ENCODE measurements at places on chromosomes 3 and 15.

DNA sequence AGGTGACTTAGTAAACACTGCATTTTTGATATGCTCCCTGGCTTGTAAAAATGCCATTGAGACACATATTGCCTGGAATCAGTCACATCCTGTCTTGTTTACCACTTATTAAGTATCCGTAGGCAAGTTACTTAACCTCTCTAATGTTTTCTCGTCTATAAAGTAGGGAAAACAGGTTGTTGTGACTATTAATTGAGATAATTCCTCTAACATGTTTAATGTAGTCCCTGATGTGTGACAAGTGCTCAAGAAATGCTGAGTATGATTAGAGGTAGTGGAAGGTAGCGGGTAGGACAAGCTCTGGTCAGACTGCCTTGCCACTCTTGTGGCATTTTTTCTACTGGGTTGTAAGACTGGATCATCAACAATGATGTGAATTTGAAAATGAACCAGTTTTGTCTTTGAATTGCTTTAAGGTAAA, 54.1 kb downstream of the NFKBIZ start:
- no peaks in the 10 kb centered on the region for H3K27me3 ChIP-seq
- H3K36me3 ChIP-seq, result no peaks in the 10 kb centered on the region
- DNase-seq, result no peak
- H3K27ac ChIP-seq, result no peak overlapping the region
- no peak overlapping the region for H3K4me3 ChIP-seq

- no peaks in the 10 kb centered on the region for H3K27me3 ChIP-seq
- peaks cover 5% of the 10 kb centered on the region for H3K4me1 ChIP-seq
- no peak overlapping the region for H3K27ac ChIP-seq
- no peak for DNase-seq
Observed at GRCh38 chr15:62874959-62875625, 167.5 kb upstream of the TPM1 start.

- no peaks in the 10 kb centered on the region for H3K36me3 ChIP-seq
- H3K4me3 ChIP-seq, result no peak overlapping the region
- H3K4me1 ChIP-seq, result no peaks in the 10 kb centered on the region
- H3K27me3 ChIP-seq, result no peaks in the 10 kb centered on the region
- no peak overlapping the region for H3K27ac ChIP-seq
- no peak for DNase-seq
Observed at GRCh38 chr3:153370680-153371079, 208.7 kb downstream of the RAP2B start.

- no peak overlapping the region for H3K4me3 ChIP-seq
- DNase-seq, result peak; percentile 66
- H3K36me3 ChIP-seq, result no peaks in the 10 kb centered on the region
- H3K27me3 ChIP-seq, result no peaks in the 10 kb centered on the region
Observed at GRCh38 chr3:71069797-71070196, 513.7 kb downstream of the FOXP1 start.

DNA sequence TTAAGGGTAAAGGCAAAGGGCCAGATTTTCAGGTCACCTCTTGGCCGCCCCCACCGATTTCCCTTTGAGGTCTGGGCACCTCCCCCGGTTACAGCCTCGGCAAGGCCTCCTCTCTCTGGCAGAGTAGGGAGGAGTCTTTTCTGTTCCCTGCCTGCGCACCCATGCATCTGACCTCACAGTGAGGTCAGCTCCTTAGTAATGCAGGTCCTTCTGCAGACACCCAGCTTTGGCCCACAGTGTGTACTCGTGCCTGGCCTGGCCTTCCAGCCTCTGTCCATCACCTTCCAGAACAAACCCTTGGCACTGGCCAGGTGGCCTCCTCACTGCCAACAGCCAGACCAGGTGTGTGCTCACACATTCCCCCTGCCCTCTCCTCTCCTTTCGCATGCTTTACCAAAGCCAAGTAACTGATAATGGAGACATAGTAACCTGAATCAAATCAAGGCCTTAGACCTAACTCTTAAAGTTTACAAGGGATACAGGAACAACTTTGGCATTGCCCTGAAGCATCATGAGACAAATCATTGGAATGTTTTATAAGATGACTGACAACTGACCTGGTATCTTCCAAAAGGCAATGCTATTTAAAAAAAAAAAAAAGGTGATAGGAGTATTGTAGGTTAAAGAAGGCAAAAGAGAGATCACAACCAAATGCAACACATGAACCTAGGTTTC, 61.3 kb downstream of the CORO2B start:
- H3K27me3 ChIP-seq, result no peaks in the 10 kb centered on the region
- H3K4me1 ChIP-seq, result peaks cover 56% of the 10 kb centered on the region
- H3K4me3 ChIP-seq, result no peak overlapping the region
- no peak for DNase-seq
- no peaks in the 10 kb centered on the region for H3K36me3 ChIP-seq

DNA sequence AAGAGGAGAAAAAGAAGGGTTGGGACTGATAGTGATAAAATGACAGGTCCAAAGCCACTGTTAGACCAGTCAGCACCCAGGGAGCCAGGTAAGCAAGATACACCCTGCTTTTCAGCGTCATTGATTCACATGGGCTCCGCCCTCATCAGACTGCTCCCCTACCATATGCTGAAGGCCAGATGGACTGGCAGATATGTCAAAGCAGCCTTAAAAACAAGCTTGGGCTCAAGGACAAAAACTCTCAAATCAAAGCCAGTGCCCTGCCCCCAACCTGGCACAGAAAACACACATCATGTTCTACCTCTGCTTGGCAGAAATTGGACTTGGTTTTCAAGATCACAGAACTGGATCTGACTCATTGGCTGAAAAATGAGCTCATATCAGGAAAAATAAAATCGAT, 33.4 kb downstream of the SH3BP5 start:
- peaks cover 5% of the 10 kb centered on the region for H3K4me1 ChIP-seq
- H3K36me3 ChIP-seq, result peaks cover 8% of the 10 kb centered on the region
- no peaks in the 10 kb centered on the region for H3K27me3 ChIP-seq
- no peak overlapping the region for H3K4me3 ChIP-seq

DNA sequence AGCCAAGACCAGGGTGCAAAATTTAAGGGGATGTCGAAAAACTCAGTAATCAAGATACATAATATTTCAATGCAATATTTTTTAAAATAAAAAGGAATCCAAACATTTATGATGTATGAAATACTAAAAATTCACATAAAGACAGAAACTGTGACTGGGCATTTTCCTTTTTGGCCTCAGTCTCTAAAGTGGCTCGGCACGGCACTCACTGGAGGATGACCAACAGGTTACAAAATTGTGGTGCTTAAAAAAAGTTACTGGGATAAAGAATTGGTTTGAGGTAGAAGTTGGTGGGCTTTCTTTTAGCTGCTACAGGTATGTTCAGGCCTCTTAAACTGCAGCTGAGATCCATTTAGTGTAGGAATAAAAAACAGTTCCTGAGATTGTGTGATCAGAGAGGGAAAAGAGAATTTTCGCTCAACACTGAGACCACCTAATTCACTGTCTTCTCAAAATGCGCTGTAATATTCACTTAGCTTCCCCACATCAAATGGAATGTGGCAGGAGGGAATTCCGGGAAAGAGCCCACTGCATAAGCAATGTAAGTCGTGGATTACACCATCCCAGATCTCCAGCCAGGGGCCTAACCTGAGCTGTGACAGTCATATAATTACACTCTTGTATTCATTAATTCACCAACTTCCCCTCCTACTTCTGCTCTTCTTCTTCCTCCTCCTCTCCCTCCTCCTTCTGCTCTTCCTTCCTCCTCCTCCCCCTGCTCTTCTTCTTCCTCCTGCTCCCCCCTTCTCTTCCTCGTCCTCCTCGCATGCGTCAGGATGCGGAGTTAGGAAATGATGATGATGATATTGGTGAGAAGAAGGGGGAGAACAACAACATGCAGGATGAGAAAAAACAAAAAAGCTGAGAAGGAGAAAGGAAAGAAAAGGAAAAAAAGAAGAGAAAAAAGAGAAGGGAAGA, 45.9 kb downstream of the HES1 start:
- no peaks in the 10 kb centered on the region for H3K36me3 ChIP-seq
- peaks cover 13% of the 10 kb centered on the region for H3K4me1 ChIP-seq
- no peak overlapping the region for H3K4me3 ChIP-seq

- no peaks in the 10 kb centered on the region for H3K36me3 ChIP-seq
- H3K27ac ChIP-seq, result no peak overlapping the region
- H3K4me3 ChIP-seq, result no peak overlapping the region
- no peak for DNase-seq
- H3K27me3 ChIP-seq, result no peaks in the 10 kb centered on the region
- H3K4me1 ChIP-seq, result no peaks in the 10 kb centered on the region
Observed at GRCh38 chr3:125381743-125382142, 6.6 kb upstream of the ZNF148 start.

DNA sequence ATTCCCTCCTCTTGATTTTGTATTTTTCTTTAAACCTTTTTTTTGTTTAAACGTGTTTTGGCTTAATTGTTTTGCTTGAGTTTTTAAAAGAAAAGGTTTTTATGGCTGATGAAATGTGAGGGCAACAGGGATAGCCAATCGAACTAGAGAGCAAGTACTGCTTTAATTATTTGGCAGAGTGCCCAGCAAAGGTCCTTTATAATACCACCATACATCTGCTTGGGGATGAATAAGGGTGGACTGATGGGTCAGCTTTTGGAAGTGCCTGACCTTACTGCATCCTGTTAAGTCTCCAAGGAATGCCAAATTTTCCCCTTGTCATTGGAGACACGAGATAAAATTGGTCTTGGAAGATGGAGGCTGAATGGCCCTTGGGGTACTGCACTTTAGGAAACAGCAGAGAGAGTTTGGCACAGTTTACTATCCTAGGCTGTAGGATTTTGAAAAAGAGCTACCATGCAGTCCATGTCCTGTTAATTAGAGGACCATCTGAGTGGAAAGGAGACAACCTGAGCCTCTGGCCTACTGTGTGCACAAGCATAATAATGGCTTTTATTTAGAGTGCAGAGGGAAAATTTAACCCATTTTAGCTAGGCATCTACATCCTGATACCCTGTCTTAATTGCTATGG, 19.8 kb upstream of the MTHFS start:
- H3K36me3 ChIP-seq, result no peaks in the 10 kb centered on the region
- no peak overlapping the region for H3K4me3 ChIP-seq
- no peak overlapping the region for H3K27ac ChIP-seq
- no peak for DNase-seq

Data from muscle of leg (tissue), 16 donors.